Activated T-helper 2 cell treated with anti-CD3 and anti-CD28 coated beads, Interferon-gamma antibody, Interleukin-2, Interleukin-4, amounts not matched to agents 10 μg/mL and 5 μg/mL and 100 μg/mL, durations not matched to agents 14 hours and 24 hours and 36 hours (primary cell): ENCODE measurements at places on chromosomes 1 and 21.

DNA sequence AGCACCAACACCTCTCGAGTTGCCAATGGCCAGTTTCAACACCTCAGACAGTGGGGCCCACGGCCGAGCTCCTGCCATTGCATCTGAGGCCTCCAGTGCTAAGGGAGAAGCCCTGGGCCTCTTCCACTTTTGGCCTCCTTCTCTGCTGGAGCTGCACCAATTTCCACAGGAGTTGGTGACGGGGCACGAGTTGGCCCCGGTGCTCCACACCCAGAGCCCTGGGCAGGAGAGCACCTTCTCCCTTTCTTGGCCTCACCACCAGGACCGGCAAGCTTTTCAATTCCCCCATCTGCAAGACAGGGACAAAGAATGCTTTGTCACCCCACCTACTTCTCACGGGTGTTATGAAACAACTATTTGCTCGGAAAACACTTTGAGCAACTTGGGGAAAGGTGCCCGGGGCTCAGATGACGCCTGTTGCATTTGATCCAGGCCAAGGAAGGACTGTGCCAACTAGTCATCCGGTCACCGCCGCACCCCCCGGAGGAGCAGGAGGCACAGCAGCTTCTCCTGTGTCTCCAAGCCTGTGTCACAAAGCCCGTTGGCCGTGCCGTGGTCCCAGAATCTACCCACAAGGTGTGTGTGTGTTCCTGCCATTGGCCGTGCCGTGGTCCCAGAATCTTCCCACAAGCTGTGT lies 55.2 kb downstream of the TOMM20 start:
- peaks cover 36% of the 10 kb centered on the region for H3K4me1 ChIP-seq
- H3K36me3 ChIP-seq, result peaks cover 4% of the 10 kb centered on the region
- no peaks in the 10 kb centered on the region for H3K27me3 ChIP-seq
- no peak for DNase-seq

DNA sequence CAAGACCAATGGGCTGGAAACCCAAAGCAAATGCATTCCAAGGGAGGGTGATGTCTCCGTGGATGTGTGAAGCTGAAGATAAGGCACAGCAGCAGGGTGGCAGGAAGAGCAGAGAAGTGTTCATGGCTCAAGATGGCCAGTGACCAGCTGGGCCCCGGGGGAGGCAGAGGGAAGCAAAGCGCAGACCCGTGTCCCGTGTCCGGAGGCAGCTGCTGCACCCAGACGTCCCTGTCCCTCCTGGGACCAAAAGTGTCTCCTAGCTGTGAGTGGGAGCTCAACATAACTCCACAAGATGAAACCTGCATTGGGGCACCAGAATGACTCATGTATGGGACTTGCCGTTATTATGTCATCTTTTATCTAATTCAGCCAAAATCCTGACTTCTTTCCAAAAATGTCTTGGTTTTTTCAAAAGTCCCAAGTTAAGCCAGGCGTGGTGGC lies 118.2 kb downstream of the RIPK4 start:
- no peaks in the 10 kb centered on the region for H3K36me3 ChIP-seq
- peaks cover 4% of the 10 kb centered on the region for H3K27me3 ChIP-seq
- H3K27ac ChIP-seq, result no peak overlapping the region
- H3K4me1 ChIP-seq, result no peaks in the 10 kb centered on the region
- H3K4me3 ChIP-seq, result no peak overlapping the region

DNA sequence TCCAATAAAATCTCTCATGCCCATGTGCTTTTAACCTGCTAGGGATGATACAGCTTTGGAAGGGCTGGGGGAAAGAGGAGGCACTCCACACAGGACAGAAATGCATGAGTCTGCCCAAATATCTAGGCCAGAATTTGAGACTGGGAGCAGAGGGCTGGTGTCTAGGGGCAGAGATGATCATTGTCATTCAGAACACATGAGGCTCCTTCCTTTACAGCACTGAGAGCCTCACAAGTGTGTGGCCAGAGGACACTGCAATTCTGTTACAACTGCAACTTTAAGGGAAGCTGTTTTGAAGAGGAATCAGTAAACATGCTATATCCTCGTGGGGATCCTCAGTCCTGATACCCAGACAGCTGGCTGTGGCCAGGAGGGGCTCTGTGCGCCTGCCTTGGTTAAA lies 541.3 kb downstream of the OMA1 start:
- no peak overlapping the region for H3K4me3 ChIP-seq
- no peak overlapping the region for H3K27ac ChIP-seq
- H3K27me3 ChIP-seq, result no peaks in the 10 kb centered on the region
- no peaks in the 10 kb centered on the region for H3K4me1 ChIP-seq

- DNase-seq, result no peak
- peaks cover 60% of the 10 kb centered on the region for H3K27me3 ChIP-seq
- H3K27ac ChIP-seq, result no peak within 1 kb of the TSS
- peaks cover 16% of the 10 kb centered on the region for H3K4me1 ChIP-seq
- H3K36me3 ChIP-seq, result no peaks in the 10 kb centered on the region
- peak within 1 kb of the TSS; percentile 67 for H3K4me3 ChIP-seq
Measured at GRCh38 chr1:218344814-218345672, at the start of gene TGFB2. TSS of gene TGFB2 (plus strand) at chr1:218345336. CDS start at chr1:218346702, 1,366 bp downstream.

DNA sequence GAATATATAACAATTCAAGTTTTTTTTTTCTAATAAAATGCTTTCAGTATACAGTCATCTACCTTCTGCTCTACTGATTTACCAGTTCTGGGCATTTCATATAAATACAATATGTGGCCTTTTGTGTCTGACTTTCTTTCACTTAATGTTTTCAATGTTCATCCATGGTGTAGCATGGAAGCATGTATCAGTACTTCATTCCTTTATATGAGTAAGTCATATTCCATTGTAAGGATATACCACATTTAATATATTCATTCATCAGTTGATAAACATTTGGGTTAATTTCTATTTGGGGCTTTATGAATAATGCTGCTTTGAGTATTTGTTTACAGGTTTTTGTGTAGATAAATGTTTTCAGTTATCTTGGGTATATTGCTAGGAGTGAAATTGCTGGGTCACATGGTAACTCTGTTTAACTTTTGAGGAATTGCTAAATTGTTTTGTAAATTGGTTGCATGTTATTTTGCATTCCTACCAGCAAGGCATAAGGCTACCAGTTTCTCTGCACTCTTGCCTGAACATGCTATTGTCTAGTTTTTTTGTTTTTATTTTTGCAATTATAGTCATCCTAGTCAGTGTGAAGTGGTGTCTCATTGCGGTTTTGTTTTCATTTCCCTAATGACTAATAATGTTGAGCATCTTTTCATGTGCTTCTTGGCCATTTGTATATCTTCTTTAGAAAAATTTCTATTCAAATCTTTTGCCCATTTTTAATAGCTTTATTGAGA lies 206.1 kb downstream of the TM2D1 start:
- DNase-seq, result no peak
- peaks cover 15% of the 10 kb centered on the region for H3K27me3 ChIP-seq

DNA sequence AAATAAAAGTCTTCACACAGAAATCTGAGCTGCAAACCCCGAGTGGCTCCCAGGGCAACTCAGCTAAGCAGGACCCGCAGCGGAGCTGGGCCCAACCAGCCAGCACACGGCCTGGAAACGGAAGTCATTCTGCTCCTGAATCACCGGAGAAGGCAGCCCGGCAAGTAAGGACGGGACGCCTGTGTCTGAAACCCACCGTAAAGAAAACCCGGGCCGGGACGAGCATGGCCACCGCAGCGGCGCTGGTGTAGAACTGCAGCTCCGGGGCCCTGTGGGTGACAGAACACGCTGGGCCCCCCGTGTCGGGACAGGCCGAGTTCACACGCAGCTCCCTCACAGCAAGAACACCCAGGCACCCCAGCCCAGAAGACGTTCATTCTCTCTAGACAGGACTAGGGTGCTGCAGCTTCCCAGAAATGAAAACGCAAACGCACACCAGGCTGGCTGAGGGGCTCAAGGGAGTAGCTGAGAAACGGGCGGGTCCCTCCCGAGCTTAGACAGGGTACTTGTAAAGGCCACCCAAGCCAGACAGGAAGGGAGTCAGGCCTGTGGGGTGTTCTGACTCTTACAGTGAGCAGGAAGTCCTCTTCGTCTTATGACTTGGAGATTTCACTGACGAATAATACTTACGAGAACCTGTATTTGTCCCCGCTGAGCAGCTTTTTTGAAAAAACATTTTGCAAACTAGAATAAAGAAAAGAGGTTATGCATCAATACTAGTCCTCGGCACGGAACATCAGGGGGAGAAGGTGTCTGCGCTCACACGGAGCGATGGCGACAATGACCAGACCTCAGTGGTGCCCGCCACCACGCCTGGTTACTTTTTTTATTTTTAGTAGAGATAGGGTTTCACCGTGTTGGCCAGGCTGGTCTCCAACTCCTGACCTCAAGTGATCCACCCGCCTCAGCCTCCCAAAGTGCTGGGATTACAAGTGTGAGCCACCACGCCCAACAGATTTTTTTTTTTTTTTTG lies 10.9 kb upstream of the CDK11B start:
- H3K4me3 ChIP-seq, result no peak overlapping the region
- DNase-seq, result no peak
- peaks cover 2% of the 10 kb centered on the region for H3K4me1 ChIP-seq
- H3K36me3 ChIP-seq, result peaks cover 16% of the 10 kb centered on the region

DNA sequence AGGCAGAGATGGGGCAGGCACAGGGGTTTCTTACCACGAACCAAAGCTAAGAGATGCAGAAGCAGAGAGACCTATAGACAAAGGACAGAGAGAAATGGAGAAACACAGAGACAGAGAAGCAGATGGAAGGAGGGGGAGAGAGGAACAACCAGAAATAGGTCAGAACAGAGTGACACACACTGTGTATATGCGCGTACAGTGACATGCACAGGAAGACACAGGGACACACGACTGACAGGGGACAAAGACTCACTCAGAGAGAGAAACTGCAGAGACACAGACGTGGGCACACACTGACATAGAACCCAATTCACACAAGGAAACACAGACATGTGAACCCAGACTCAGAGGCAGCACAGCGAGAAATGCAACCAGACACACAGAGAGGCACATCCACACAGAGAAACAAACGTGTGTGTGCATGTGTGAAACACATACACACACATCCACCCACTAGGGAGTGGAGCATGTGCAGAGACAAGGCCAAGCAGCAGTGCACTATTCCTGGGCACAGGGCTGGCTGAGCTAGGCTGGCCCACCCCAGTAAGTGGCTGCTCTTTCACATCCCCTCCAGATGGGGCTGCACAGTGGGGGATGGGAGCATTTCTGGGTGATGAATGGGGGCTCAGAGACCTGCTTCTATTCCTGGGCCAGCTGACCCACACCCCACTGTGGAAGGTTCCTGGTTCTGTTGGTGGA lies 123.4 kb upstream of the CSF3R start:
- peaks cover 2% of the 10 kb centered on the region for H3K27me3 ChIP-seq
- no peak for DNase-seq
- H3K4me1 ChIP-seq, result no peaks in the 10 kb centered on the region
- H3K27ac ChIP-seq, result no peak overlapping the region
- no peaks in the 10 kb centered on the region for H3K36me3 ChIP-seq

DNA sequence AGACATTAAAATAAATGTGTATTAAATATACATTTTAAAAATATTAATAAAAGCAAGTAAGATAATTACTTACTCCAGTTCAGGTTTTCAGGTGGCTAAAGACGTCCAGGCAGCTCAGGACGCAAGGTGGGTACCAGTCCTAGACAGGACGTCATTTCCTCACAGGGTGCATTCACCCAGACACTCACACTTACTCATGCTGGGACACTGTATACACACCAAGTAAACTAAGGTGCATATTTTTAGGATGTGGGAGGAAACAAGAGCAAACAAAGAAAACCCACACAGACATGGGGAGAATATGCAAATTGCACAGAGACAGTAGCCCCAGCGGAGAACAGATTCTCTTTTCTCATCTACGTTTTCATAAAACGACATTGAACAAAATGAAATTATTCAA lies 457.9 kb downstream of the BRINP3 start:
- no peaks in the 10 kb centered on the region for H3K4me1 ChIP-seq
- no peak overlapping the region for H3K27ac ChIP-seq
- no peak for DNase-seq
- no peaks in the 10 kb centered on the region for H3K36me3 ChIP-seq
- no peak overlapping the region for H3K4me3 ChIP-seq

DNA sequence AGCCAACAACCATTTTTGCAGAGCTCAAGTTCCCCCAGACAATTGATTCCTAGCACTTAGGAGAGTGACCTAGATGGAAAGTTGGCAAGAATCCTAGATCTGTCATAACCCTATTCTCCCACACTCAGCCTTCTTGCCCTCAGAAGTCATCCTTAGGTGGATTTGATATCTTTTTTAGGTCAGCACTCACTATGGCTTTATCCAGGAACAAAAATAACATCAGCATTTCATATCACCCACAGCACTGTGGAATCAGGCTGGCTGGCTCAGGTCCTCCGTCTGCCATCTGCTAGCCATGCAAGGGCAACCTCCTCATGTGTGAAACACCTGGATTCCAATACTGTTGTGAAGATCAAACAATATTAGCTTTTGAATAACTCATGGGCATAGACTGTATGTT lies 6.0 kb downstream of the DPT start:
- no peak overlapping the region for H3K4me3 ChIP-seq
- H3K27me3 ChIP-seq, result peaks cover 14% of the 10 kb centered on the region
- H3K27ac ChIP-seq, result no peak overlapping the region
- H3K36me3 ChIP-seq, result no peaks in the 10 kb centered on the region
- no peak for DNase-seq
- no peaks in the 10 kb centered on the region for H3K4me1 ChIP-seq

- no peaks in the 10 kb centered on the region for H3K27me3 ChIP-seq
- H3K4me1 ChIP-seq, result no peaks in the 10 kb centered on the region
- DNase-seq, result no peak
- H3K4me3 ChIP-seq, result no peak overlapping the region
Measured at GRCh38 chr1:82423174-82423815, 622.6 kb downstream of the ADGRL2 start.

GRCh38 chr1:107991371-107992066 lies 26.5 kb upstream of the VAV3 start:
- no peaks in the 10 kb centered on the region for H3K4me1 ChIP-seq
- H3K36me3 ChIP-seq, result no peaks in the 10 kb centered on the region
- no peak overlapping the region for H3K4me3 ChIP-seq
- no peak for DNase-seq
- peaks cover 7% of the 10 kb centered on the region for H3K27me3 ChIP-seq

DNA sequence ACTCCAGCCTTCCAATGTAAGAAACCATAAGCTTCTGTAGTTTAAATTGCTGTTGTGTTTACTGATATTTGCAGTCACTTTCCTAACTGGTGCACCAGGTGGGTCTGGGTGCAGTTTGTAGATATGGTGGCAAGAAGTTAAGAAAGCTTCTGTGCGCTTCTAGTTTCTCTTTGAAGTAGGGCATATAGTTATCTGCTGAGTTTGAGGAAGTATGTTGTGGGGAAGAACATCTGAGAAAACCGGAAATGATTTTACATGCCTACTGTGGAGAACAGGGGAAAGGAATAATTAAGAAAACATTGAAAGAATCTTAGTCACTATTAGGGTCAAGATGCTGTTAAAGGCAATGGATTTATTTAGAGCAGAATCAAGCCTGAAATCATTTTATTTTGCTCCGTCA lies 14.9 kb upstream of the SLC44A5 start:
- H3K36me3 ChIP-seq, result no peaks in the 10 kb centered on the region
- no peak overlapping the region for H3K4me3 ChIP-seq
- DNase-seq, result no peak
- H3K27me3 ChIP-seq, result peaks cover 9% of the 10 kb centered on the region

GRCh38 chr1:168428063-168428731 lies 115.6 kb downstream of the XCL2 start:
- peaks cover 9% of the 10 kb centered on the region for H3K4me1 ChIP-seq
- no peaks in the 10 kb centered on the region for H3K36me3 ChIP-seq
- H3K4me3 ChIP-seq, result no peak overlapping the region
- no peaks in the 10 kb centered on the region for H3K27me3 ChIP-seq
